ENCODE measurements at places on chromosomes 3 and 15. TPM values are rescaled to one million over a fixed set of nuclear protein-coding genes. Genes with fewer than 3 reads are reported as not detected.
A peak's percentile ranks its signal among the peaks of the same experiment; 100 is the strongest.

DNA sequence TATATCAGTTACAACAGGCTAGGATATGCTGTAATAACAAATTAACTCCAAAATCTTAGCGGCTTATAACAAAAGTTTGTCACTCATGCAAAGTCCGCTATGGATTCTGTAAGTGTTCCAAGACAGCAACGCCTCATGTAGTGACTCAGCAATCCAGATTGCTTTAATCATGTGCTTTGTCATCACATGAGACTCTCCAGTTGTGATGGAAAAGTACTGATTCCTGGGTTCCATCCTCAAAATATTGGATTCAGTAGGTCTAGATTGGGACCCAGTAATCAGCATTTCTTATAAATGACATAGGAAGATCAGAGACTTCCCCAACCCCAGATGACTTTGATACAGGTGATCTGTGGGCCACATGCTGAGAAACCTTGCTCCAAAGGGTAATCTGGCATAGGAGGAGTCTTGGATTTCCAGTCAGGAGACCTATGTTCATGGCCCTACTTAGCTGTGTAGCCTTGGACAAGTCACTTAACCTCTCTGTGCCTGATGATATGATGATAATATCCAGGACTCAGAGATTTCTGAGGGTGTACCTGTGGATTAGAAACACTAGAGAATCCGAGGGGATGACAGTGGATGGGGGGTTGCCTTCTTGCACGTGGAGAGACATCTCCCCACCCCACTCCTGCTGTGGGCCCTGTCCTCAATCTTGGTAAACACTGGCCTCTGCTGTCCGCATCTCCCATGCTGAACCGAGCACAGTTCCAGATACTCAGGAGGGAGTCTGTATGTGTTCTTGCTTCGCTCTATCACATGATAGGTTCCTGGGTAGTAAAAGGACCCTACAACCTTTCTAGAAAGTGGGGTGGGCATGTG lies 65.5 kb downstream of the CORO2B start:
- DNase-seq: no peak

DNA sequence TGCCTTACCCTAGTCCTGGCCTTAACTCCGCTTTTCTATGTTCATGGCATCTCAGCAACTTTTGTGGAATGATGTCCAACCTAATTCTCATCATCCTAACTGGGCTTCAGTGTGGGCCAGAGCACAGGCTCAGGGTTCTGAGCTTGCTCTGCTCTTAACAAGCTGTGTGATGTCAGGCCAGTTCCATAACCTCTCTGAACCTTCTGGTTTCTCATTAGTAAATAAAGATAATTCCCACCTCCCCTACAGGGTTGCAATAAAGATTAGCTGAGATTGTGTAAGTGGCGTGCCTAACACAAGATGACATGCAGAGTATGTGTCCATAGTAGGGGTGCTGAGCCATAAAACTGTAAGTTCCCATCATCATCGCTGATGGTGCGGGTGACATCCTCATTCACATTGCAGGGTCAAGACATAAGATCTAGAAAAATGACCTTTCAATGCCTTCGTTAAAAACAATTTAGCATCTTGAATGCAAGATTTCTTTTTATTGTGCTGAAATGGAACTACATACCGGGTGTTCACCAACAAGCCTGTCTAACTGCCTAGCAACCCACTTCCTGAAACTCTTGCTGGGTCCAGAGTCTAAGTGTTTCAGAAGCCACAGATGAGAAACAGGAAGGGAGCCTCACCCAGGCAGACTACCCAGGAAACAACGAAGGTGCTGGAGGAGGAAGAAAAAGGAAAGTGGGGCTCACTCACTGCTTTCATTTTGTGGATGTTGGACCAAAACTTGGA lies 36.2 kb downstream of the CDCP1 start:
- no peak for DNase-seq

GRCh38 chr3:179421500-179421899 lies 29.8 kb downstream of the GNB4 start:
- no peak for DNase-seq

DNA sequence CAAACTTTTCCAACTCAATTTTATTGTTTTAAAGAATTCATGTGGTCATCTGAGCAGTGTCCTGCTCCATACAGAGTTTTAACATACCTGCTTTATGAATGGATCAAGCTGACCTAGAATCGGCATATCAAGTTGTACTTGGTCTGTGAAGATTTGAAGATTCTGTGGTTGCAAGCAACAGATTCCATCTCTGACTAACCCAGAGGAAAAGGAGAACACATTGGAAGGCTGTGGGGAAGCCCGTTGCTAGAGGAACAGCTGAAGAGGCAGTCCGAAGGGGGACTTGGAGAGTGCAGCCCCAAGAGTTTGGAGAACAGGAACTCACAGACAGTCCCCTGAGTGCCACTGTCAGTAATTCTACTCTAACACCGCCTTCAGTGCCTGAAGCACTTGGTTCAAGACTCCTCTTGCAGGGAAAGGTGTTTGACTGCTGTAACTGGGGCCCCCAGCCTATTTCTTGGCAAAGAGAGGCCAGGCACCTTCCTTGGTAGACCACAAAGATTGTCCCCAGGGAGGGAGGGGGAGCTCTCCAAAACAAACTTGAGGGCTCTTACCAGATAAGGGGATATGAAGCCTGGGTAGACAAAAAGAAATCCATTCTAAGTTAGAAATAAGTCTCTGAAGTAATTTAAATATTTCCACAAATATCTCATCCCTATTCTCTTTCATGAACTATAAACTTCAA lies 88.8 kb downstream of the LARS2 start:
- DNase-seq: no peak

DNA sequence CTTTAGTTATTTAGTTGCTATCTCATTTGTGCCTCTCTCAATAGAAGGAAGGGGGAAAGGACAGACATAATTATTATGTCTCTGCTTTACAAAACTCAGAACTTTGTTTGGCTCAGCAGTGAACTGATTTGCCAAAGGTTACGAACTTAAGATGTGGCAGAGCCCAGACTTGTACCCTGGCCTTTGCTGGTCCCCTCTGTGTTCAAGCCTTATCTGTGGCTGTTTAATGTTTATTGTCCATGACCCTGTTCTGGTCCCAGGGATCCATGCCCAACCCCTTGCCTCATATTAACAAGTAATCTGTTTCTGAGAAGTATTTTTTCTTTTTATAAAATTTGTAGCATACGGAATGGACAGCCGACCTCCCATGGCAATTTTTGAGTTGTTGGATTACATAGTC lies 10.7 kb downstream of the SNAPC5 start:
- DNase-seq: no peak

DNA sequence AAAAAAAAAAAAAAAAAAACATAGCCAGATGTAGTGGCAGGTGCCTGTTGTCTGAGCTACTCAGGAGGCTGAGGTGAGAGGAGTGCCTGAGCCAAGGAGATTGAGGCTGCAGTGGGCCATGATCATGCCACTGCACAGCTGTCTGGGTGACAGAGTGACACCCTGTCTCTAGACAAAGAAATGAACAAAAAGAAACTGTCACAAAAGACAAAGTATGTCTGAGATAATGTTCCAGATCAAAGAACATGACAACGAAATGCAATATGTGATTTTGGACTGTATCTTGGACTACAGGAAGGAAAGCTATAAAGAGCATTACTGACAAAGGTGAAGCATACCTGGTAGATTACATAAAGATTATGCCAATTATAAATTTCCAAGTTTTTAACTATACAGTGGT lies 862.8 kb downstream of the ROBO2 start:
- no peak for DNase-seq

GRCh38 chr15:64583519-64583918 lies 123.1 kb downstream of the ZNF609 start:
- DNase-seq: no peak

DNA sequence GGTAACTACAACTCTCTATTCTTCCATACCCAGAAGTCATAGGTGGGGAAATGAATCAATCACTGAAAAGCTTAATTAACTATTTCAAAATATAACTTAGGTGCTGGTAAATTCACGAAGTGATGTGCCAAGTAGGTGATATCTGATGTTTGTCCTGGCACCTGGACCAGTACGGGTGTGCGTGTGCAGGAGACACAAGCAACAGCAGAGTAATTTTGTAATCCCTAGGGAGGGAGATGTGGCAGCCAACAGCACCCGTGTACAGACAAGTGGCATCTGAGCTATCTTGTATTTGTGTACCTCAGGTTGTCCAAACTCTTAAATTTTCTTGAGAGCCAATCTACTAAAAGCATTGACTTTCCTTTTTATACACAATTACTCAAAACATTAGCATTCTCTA lies 22.8 kb downstream of the USF3 start:
- DNase-seq: no peak

DNA sequence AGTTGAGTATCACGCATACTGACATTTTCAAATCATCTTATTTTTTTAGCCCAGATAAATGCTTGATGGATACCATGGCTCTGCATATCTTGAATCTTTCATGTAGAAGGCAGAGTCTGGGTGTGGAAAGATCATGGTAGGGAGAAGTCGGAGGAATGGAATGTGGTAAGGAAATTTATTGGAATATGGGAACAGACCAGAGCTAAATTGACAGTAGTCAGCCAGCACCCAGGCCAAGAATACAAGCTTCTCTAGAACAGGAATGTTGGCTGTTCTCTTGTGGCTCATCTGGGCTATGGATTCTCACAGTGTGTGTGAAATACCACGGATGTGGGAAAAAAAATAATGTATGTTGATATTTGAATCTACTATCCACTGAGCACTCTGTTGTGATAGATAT lies 305.7 kb upstream of the COL8A1 start:
- DNase-seq: no peak

DNA sequence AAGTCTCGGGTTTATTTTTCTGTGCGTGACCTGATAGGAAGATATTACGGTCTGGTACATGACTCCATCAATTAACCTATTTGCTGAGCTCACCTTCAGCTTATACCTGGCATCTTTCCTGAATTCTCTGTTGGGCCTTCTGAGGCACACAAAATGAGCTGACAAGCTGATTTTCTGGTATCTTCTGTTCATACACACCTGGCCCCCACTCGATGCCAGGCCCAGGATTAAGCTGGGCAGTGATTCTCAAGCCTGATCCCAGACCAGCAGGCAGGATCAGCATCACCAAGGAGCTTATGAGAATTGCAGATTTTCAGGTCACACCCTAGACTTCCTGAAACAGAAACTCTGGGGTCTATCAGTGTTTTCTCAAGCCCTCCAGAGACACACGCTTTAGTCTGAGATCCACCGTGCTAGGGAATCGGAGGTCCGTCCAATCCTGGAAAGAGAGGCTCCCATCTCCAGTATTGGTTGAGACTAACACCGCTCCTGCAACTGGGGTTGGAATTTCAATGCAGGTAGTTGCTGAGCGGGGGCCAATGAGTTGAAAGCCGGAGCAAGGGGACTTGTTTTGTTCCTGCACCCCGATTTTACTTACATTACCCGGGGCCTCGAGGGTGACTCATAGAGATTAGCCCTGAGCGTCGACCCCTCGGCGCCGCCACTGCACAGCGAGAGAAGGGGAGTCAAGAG lies 636 bp upstream of the EIF1B start:
- DNase-seq: no peak

DNA sequence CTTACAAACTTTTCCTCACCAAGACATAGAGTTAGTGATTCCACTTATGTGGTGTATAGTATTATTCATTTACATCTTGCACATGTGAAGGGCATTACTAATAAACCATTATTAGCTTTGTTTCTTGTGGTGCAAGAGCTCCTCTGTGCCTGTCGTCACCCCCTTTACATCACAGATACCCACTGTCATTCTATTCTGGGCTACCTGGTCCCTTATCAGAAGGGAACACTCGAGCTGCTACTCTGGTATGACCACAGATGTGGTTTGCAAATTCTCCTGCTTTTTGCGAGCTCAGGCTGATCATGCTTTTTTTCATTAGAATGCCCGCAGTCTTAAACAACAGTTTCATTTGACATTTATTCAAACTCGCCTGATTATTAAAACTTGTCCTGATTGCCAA lies 13.9 kb upstream of the SENP2 start:
- no peak for DNase-seq

- DNase-seq: no peak
Observed at GRCh38 chr3:33317963-33318709, 40.9 kb downstream of the FBXL2 start.

- peak; percentile 89 for DNase-seq
Observed at GRCh38 chr3:111071257-111072030, at the start of gene NECTIN3. NECTIN3 (plus strand) TSS chr3:111071816; CDS start chr3:111072018, 202 bp downstream.

DNA sequence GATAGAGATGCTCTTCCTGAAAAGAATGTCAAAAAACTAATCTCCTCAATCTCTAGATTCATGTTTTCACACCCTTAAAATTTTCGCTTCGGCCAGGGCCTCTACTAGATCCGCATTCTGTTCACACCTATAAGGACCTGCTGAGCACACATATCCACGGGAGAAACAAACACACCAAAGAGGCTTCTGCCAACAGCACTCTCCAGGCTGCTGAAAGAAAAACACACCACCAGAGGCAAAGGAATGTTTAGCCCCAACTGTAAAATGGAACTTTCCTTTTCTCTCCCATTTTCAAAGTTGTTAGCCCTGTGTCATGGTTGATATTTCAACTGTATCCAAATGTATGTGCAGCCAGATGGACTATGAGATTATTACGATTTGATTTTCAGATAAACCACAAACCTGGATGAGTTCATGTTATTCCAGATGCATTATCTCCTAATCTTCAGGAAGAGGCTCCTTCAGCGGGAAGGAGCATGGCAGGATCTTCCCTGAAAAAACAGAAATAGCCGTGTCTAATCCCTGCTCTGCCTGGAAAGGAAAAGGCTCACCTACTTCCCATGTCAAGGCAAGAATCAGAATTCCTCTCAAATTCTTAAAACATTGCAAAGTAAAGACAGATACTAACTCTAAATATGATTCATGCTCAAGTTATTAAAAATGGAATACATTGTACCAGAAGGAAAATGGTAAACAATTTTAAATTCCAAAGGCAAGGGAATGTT lies 442.7 kb upstream of the NR2F2 start:
- no peak for DNase-seq

DNA sequence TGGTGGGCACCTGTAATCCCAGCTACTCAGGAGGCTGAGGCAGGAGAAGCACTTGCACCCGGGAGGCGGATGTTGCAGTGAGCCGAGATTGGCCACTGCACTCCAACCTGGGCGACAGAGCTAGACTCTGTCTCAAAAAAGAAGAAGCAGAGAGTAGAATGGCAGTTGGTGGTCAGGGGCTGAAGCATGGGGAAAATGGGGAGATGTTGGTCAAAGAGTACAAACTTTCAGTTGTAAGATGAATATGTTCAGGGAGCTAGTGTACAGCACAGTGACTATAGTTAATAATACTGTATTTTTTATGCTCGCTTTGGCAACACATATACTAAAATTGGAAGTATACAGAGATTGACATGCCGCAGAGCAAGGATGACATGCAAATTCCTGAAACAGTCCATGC lies 41.5 kb downstream of the PCNP start:
- peak; percentile 11 for DNase-seq

GRCh38 chr15:90219421-90220141 lies 14.2 kb downstream of the CIB1 start:
- DNase-seq: peak; percentile 88

RARRES1 gene
- 0.71 TPM for total RNA-seq

PPP2R3A gene
- total RNA-seq: 14.0 TPM

FHIT gene
- 3.2 TPM for total RNA-seq

SAMMSON gene
- not detected for total RNA-seq

RPP25 gene
- total RNA-seq: 19.4 TPM

ZPLD1 gene
- total RNA-seq: not detected

FBXO40 gene
- 0.06 TPM for total RNA-seq

IVD gene
- 80.0 TPM for total RNA-seq

UBA3 gene
- 76.0 TPM for total RNA-seq

ZNF774 gene
- 2.3 TPM for total RNA-seq

UBAP1L gene
- 1.7 TPM for total RNA-seq
